T-cell (primary cell): ENCODE measurements at places on chromosomes 6 and 20. TPM values are rescaled to one million over a fixed set of nuclear protein-coding genes. Genes with fewer than 3 reads are reported as not detected.

The OR2B2 gene
- total RNA-seq = not detected

The NDRG3 gene
- total RNA-seq = 25.8 TPM

The SGK2 gene
- 1.3 TPM for total RNA-seq

The TFAP2D gene
- total RNA-seq = not detected

The NCOA3 gene
- 89.2 TPM for total RNA-seq

The MARCKS gene
- total RNA-seq = 1.2 TPM

The XKR7 gene
- not detected for total RNA-seq

The NKAIN4 gene
- total RNA-seq = not detected

The RCAN2 gene
- 0.18 TPM for total RNA-seq

The NRSN1 gene
- not detected for total RNA-seq

The CCN6 gene
- not detected for total RNA-seq

The MED23 gene
- 46.6 TPM for total RNA-seq

The NKX2-2 gene
- not detected for total RNA-seq

The GPLD1 gene
- total RNA-seq = 0.92 TPM

The CDC40 gene
- 28.1 TPM for total RNA-seq

The GLP1R gene
- 0.07 TPM for total RNA-seq

The MAP3K7 gene
- 25.6 TPM for total RNA-seq

The SNAP25 gene
- 0.18 TPM for total RNA-seq

The C6orf141 gene
- total RNA-seq = not detected

The ECT2L gene
- 0.06 TPM for total RNA-seq

The DAAM2 gene
- not detected for total RNA-seq

The GRIK2 gene
- total RNA-seq = 0.19 TPM

The ADGRF1 gene
- 0.19 TPM for total RNA-seq

The IL17F gene
- total RNA-seq = not detected

The SUMO4 gene
- total RNA-seq = 8.5 TPM

The CDH22 gene
- total RNA-seq = not detected

The CRISP3 gene
- not detected for total RNA-seq

The BPIFB1 gene
- total RNA-seq = not detected

The ERVFRD-1 gene
- total RNA-seq = not detected

The SLC24A3 gene
- total RNA-seq = 0.12 TPM
